Head of caudate nucleus (tissue), 42 donors: ENCODE measurements at places on chromosomes 4 and X.
A peak's percentile ranks its signal among the peaks of the same experiment; 100 is the strongest.

DNA sequence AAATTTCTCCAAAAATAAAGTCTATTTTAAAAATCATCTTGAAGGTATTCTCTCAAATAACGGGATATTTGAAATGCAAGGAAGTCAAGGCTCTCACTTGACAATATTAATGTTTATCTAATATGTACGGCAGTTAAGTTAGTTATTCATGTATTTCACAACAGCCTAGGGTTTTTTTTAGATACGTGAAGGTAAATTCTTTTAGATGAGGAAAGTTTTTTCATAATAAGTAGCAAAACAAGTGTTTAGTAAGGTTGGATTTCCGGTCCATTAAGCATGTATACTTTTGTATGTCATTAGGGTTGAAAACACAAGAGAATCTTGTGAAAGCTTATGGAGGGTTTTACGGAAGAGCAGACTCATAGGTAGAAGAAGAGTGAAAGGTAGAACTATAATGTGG is 273.3 kb downstream of the ANK2 start:
- DNase-seq, result no peak

- DNase-seq, result no peak
Measured at GRCh38 chr4:81555489-81555888, 83.8 kb upstream of the RASGEF1B start.

- DNase-seq, result no peak
Measured at GRCh38 chr4:91345632-91346031, 958.1 kb upstream of the GRID2 start.

DNA sequence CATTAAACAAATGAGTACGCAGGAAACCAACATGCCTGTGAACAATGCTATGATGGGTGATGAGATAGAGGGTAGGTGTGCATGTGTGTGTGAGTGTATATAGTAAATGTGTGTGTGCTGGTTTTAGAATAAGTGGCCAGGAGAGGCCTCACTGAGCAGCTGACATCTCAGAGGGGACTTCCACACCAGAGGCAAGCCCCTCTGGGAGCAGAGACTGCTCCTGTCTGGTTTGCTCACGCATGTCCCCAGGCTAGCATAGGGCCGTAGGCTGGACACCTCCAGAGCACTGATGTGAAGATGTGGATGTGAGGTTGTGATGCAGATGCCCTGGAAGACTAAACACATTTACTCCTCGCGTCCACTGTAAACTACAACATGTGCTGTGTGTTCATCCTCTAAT is 104.5 kb downstream of the DRD5 start:
- no peak for DNase-seq

DNA sequence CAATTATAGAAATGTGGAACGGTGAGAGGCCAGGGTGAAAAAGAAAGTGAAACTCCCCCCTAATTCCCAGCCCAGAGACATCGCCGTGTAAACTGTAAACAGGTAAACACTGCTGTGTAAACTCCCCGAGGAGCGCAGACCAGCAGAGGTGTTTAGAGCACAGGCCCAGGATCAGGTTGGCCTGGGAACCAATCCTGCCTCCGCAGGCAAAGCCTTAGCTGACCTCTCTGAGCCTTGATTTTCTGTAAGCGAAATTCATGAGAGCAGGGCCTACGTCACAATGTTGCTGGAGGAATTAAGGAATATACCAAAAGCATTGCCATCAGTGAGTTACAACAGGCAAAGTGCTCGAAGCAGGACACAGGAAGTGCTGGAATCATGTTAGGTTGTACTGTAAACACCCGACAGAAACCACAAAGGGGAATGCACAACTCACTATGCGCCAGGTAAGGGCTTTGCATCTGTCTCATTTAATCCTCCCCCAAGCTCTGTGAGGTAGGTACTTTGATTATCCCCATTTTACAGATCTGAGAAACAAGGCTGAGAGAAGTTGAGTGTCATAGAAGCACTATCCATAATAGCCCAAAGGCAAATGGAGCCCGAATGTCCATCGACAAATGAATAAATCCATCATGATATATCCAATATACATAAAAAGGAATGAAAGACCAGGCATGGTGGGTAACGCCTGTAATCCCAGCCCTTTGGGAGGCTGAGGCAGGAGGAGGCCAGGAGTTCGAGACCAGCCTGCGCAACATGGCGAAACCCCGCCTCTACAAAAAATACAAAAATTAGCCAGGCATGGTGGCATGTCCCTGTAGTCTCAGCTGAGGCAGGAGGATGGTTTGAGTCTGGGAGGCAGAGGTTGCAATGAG is 30.7 kb upstream of the KIAA0232 start:
- no peak for DNase-seq

DNA sequence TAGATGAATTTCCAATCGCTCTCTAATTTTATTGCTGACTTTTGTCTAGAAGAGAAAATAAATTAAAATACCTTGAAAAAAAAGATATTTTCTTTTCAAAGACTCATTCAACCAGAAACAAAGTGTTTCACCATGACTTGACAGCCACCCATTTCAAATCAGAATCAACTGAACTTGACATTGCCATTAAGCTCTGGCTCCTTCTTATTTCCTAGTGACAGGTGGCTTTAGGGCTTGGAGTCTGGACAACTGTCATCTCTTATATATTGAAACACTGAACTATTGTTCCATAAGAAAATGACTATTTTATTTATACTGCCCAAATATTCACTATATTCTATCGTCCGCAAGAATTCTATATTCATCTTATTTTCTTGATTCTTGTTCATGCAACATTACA is 229.2 kb downstream of the SLC39A8 start:
- DNase-seq, result no peak

DNA sequence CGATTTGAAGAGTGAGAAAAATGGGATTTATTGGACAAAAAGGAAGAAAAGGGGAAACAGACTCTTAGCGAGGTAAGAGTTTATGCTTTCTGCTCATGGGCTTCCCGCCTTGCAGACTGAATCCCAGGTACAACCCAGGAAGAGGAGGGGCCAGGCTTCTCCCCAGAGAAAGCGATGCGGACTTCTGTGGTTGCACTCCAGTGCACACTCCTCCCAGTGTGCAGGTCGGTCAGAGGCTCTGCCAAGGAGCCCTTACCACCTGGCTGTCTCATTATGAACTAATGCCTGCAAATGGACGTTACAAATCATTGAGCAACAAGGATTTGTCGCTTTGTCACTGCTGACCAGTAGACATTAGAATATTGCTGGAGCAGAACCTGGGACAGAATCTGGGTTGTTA is 39.9 kb upstream of the GLRA2 start:
- DNase-seq, result no peak

DNA sequence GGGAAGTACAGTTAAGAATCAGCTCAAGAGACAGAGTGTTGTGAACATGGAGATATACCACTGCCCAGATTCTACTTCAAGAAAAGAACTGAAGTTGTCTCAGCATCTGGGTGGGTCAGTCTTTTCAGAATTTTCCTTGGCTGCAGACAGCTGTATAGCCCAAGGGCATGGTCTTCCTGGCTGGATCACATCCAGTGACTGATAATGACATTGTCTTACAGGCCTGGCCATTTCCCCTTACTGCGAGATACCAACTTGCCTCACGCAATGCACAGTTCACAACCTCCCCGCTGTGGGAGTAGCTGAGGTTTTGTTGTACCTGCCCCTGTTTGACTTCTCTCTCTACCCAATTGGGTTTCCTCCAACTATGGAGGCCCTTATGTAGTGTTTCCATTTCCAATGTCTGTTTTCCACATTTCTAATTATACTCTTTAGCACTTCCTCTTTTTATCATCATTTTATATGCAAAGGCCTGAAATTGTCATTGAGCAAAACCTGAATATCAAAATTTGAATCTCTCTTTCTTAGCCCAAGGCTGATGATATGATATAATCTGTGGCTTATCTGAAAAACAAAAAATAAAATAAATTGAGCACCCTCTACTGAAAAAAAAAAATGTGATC is 209.1 kb downstream of the NAF1 start:
- DNase-seq, result no peak

DNA sequence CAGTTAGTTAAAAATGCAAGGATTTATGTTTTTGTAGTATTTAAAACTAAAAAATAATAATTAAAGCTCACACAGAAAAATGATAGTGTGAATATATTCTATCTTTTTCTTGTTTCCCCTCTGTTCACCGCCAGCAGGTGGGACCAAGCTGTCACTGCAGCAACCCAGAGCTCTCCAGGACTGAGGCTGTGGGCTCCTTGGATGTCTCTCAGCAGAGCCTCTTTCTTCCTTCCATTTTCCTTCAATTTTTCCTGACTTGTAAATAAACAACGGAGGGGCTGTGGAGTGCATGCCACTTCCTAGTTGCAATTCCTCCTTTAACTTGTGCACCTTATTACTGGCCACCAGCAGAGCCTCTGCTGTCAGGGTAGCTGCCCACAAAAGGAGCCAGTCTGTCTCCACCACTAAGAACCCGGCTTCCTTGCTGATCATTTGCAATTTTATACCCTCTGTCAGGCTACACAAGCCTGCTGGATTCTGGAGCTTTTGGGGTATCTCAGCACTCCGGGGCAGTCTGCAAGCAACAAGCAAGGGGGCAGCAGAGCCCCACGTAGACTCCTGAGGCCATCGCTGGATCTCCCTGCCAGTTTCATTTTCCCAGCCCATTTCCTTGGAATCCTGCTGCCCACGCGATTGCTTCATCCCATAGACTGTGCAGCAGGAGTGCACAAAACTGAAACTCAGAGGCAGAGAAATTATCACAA is 1467.4 kb downstream of the C4orf33 start:
- DNase-seq, result peak; percentile 40

DNA sequence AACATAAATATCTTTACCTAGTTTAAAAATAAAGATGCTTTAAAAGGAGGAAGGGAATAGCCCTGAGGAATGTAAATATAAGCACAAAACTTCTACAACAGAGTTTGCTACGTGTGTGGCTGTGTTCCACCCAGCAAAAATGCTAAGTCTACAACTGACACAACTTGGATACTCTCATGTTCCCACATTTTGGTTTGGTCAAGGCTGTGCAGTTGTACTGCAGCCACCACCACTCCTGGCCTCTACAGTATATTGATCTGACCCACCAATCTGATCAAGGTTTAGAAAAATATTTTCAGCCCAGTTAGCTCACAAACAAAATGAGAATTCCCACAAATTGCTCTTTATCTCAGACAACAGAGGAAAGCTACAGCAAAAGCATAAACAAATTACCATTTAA is 12.1 kb downstream of the F9 start:
- no peak for DNase-seq

DNA sequence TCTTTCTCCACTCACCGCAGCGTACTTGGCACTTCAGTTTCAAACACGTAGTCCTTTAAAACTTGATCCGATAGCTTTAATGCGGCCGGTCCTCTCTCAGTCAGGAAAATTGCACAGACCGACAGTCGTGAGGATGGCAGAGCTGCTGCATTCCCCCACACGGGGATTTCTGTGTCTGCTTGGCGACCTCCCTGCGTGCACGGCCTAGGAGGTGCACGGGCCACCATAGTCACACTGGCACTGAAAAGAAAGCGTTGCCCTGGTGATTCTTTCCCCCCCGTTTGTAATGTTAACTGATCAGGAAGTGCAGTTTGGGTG is 10.3 kb downstream of the AKAP17A start:
- DNase-seq, result no peak

DNA sequence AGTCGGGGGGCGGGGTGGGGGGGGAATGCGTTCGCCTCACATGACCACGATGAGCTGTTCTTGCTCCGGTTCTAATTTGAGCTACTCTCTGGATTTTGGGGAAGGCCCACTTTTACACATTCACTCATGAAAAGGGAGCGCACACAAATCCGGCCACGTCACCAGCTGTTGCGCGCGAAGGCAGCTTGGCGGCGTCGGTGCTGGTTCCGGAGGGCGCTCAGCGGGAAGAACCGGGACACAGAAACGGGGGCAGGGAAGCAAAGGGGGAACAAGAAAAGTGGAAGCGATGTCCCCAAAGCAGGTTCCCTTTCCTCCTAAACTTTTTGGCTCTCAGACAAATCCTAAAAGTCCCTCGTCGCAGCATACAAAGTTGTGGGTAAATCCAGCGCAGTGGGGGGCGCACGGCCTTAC is 605 bp downstream of the ANXA5 start:
- DNase-seq, result peak; percentile 75

DNA sequence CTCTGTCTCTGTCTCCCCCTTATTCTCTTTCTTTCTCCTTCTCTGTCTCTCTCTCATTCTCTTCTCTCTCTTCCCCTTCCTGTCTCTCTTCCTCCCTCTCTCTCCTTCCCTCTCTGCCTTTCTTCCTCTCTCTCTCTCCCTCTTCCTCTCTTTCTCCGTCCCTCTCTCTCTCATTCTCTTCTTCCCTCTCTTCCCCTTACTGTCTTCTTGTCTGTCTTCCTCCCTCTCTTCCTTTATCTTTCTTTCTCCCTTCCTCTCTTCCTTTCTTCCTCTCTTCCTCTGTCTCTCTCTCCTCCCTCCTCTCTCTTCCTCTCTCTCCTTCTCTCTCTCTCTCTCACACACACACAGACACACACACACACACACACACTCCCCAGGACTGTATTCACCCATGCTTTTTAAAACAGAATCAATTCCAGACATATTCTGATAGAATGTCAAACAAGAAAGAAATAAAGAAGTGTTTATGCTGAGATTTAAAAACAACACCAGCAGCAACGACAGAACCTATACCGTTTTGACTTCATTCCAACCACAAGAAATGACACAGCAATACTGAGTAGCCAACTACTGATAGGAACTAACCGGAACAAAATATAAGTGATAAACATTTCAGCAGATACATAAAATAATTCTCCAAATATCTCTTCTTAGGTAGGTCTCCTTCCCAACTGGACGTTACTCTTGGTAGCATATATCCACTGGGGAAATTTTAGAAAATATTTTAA is 296.7 kb downstream of the ASMT start:
- no peak for DNase-seq

GRCh38 chrX:133911825-133912495 is 73.4 kb downstream of the GPC3 start:
- no peak for DNase-seq

DNA sequence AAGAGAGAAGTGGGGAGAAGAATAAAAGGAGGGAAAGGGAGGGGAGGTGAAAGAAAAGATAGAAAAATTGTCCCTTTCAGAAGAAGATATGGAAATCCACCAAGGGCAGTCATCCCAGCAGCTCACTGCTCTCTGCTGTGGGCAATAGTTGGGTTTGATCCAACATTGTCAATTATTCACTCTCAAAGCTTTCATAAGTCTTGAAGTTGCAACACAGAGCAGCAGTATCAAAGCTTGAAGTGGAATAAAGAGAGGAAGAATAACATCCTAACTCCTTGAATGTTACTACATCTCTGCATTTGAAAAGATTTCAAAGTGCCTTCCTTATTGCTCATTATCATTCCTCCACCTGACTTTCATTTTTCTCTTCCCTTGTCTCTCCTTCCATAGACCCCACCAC is 62.3 kb upstream of the HHIP start:
- no peak for DNase-seq

GRCh38 chrX:15680401-15680800 is 15.8 kb upstream of the CLTRN start:
- no peak for DNase-seq

DNA sequence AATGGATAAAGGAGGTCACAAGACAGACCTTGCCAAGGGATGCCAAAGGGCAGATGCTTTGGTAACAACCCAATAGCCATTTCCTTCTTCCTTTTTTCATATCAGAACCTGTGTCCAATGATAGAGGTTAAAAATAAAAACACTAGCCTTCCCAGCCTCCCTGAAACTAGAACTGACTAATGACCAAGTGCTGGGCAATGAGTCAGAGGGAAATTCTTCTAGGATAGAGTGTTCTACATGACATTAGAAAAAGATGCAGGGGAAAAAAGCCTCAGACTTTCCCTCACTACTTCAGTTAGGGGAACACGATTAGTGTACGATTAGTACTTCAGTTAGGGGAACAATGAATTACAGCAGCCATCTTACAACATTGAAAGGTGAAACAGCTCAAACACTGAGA is 29.3 kb upstream of the FAM47C start:
- no peak for DNase-seq
